Muscle of arm (tissue), 14 donors: ENCODE measurements at places on chromosomes 7 and 10.

GRCh38 chr7:132053871-132054270, 497.4 kb upstream of the PODXL start:
- DNase-seq, result no peak

- DNase-seq, result no peak
Observed at GRCh38 chr10:20677340-20677739, 219.8 kb downstream of the NEBL start.

- DNase-seq, result no peak
Observed at GRCh38 chr7:156793334-156793733, 99.6 kb downstream of the LMBR1 start.

DNA sequence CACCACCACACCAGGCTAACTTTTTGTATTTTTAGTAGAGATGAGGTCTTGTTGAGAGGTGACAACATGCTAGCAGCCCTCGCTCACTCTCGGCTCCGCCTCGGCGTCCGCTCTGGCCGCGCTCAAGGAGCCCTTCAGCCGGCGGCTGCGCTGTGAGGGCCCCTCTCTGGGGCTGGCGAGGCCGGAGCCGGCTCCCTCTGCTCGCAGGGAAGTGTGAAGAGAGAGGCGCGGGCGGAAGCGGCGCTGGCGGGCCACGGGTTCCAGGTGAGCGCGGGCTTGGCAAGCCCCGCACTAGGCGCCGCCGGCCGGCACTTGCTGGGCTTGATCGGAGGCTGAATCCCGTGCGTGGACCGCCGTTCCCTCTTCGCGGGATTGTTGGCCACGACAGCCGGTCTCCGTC, 83.0 kb downstream of the EEPD1 start:
- no peak for DNase-seq

- DNase-seq, result no peak
Observed at GRCh38 chr7:29763266-29763665, 43.0 kb upstream of the WIPF3 start.

DNA sequence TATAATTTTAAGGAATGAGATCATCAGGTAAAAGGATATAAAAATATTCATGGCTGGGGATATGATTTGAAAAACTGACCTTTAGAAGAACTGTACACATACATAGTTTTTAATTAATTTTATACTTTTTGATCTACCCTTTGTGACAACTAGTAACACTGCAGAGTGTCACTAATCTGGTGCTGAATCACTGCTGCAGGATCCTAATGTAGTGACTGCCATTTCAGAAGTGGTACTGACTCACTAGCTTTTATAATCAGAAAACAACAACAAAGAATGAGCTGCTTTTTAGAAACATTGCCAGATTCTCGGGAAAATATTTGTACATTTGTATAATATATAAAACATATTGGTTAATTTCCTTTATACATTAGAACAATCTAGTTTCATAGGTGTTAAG, 110.4 kb downstream of the HIPK2 start:
- DNase-seq, result no peak

GRCh38 chr7:42347616-42348015, 110.6 kb upstream of the GLI3 start:
- no peak for DNase-seq

DNA sequence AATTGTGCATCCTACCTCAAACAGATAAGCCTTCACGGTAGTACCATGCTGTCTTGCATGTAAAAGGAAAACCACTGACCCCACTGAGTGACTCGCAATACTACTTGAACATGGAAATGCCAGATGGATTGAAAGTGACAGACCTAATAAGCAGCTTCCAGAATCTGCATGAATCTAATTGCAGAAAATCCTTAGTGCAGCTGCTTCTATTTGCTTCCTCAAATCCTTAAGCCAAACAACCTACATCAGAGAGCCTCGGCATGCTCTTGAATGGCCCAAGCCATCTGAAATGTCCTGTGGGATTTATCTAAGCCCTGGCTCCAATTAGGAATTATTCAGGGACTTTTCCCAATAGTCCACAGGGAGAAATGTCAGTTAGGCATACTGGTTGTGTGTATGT, 509.5 kb upstream of the CELF2 start:
- no peak for DNase-seq

GRCh38 chr10:2122431-2123124, 385.3 kb upstream of the ADARB2 start:
- DNase-seq, result no peak
